CD4-positive, alpha-beta T cell treated with Interleukin-4 for 4 hours (primary cell): ENCODE measurements at places on chromosomes 2 and 18.

DNA sequence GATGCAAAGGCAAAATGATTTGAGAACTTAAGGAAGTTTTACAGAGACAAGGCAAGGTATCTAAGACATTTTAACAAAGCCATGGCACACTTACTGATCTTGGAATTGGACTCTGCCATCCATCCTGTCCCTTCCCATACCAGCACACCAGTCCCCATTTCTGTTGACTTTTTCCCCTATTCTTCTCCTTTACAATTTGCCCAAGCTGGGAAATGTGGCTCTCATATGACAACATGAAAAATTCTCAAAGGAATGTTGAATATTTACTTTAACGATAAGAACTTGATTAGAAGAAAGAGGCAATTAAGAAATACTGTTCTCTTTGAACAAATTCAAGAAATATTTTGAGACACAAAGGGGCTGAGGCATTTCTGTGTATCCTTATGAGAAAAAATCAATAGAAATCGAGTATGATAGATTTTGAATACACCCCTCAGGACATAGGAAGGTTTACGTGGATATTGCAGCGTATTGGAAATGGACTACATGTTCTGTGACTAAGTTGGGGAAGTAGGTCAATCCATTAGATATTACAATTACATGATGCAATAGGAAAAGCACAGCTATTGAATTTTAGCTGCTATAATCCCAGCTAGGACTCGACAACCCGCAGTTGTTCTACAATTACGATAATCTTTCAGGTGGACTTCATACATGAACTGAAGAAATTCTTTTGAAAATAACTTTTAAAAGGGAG lies 201.6 kb downstream of the TRIB2 start:
- no peak for DNase-seq

- DNase-seq, result no peak
Measured at GRCh38 chr2:63785096-63785495, 56.6 kb upstream of the UGP2 start.

DNA sequence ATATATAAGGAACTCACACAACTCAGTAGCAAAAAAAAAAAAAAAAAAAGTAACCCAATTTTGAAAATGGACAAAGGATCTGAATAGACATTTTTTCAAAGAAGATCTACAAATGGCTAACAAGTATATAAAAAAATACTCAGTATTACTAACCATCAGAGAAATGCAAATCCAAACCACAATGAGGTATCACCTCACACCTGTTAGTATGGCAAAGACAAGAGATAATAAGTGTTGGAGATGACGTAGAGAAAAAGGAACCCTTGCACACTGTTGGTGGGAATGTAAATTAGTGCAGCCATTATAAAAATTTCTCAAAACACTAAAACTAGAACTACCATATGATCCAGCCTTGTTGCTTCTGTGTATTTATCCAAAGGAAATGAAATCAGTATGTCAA lies 5.8 kb upstream of the CNDP1 start:
- no peak for DNase-seq

DNA sequence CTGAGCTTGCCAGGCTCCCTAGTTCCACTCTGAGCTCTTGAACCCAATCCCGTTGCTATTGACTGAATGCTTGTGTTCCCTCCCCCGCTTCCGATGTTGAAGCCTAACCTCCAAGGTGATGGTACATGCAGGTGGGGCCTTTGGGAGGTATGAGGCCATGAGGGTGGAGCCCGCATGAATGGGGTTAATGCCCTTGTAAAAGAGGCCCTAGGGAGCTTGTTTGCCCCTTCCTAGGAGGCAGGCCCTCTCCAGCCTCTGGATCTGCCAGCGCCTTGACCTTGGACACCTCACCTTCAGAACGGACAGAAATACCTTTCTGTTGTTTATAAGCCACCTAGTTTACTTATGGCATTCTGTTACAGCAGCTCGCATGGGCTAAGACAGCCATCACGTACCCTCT lies 71.6 kb downstream of the TFCP2L1 start:
- no peak for DNase-seq

GRCh38 chr2:36727550-36727949 lies 31.0 kb downstream of the VIT start:
- DNase-seq, result no peak

- DNase-seq, result no peak
Measured at GRCh38 chr2:176413786-176414185, 144.5 kb downstream of the MTX2 start.
